Activated CD8-positive, alpha-beta memory T cell treated with anti-CD3 and anti-CD28 coated beads for 24 hours (primary cell): ENCODE measurements at places on chromosomes 16 and 17.
A peak's percentile ranks its signal among the peaks of the same experiment; 100 is the strongest.

DNA sequence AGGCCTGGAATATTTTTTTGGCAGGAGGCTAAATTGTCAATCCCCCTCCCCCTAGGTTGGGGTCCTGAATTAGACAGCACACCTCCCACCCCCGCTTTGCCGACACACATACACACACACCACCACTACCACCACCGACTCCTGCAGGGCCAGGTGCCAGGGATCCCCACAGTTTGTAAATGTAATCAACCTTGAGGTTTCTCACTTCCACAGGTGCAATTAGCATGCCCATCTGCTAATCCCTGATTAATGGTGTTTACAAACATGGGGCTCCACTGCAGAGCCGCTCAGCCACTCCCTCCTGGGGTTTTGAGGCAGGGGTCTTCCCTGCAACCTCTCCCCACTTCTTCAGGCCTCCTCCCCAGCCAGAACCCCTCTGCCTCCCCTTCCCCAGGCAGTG is 11.8 kb downstream of the MRM1 start:
- DNase-seq: no peak

DNA sequence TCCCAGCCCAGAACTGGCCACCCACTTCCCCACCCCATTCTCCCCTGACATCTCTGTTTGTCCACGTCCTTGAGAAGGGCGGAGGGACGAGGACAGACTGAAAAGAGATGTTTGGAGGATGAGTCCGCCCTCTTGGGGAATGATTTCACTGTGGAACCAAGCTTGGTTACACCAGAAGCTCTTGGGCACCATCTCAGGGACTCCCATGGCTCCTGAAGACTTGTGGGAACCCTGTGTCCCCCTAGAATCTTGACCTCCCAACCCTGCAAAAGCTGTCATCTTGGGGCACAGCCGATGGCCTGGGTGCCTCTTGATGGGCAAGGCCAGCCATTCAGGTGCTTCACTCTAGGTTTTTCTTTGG is 25.9 kb upstream of the LITAF start:
- no peak for DNase-seq

DNA sequence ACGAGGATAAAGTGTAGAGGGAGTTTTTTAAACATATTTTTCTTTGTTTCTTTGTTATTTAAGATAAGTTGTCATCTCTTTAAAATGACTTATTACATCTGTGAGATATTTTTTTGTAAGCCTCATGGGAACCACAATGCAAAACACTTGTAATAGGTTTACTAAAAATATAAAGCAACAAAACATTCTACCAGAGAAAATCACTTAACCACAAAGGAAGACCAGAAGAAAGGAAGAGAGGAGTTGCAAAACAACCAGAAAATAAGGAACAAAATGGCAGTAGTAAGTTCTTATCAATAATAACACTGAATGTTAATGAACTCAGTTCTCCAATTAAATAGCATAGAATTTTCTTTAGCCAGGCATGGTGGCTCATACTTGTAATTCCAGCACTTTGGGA is 22.9 kb downstream of the DHRS7B start:
- DNase-seq: no peak

- no peak for DNase-seq
Observed at GRCh38 chr17:4195306-4195705, 52.3 kb downstream of the CYB5D2 start.

GRCh38 chr16:84418056-84418849 is 49.9 kb downstream of the ATP2C2 start:
- DNase-seq: no peak

GRCh38 chr17:18033442-18034099 is 5.4 kb downstream of the ATPAF2 start:
- no peak for DNase-seq

DNA sequence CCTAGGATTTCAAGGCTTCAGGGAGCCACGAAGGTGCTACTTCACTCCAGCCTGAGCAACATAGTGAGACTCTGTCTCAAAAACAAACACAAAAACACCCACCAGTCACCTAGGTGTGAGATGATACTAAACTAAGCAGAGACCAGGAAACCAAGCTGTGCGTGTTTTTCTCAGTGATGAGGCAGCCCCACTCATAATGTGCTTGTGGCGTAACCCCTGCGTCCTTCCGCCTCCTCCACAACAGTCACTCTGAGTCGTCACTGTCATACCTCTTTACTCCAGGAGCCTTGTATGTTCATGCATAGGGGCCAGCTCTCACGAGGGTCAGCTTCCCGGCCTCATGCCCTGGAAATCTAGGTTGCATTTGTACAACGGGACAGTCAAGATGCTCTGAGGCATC is 31.1 kb upstream of the SLC47A1 start:
- no peak for DNase-seq

DNA sequence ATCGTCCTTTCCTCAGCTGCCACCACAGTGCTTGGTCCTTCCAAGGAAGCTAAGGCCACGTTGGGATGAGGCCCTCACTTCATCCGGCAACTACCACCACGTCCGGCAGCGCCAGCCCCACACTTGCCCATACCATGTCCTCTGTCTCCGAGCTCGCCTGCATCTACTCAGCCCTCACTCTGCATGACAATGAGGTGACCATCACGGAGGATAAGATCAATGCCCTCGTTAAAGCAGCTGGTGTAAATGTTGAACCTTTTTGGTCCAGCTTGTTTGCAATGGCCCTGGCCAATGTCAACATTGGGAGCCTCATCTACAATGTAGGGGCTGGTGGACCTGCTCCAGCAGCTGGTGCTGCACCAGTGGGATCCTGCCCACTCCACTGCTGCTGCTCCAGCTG is 44.9 kb downstream of the TTC19 start:
- DNase-seq: no peak

DNA sequence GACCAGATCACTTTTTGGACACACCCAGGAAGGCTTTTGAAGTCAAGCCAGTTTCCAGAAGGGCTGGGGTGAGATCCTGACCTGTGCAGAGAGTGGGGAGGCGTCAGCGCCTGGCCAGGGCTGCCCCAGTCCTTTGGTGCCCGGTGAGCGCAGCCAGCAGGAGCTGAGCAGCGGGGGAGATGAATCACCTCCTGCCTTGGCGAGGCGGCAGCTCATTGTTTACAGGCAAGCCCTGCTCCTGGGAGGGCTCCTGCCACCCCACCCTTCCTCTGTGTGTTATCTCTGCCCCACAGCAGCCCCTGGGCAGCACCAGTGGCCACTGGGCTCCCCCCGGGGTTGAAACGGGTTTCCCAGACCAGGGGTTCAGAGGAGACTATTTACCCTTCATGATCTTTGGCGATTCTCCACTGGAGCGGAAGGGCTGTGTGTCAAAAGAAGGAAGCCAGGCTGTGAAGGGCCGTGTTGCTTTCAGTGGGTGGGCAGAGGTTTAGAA is 14.1 kb upstream of the ITGB4 start:
- no peak for DNase-seq

- peak; percentile 55 for DNase-seq
Observed at GRCh38 chr17:73902416-73903181, 258.4 kb upstream of the SDK2 start.

GRCh38 chr16:27381974-27382855 is 19.8 kb upstream of the IL21R start:
- DNase-seq: peak; percentile 52

DNA sequence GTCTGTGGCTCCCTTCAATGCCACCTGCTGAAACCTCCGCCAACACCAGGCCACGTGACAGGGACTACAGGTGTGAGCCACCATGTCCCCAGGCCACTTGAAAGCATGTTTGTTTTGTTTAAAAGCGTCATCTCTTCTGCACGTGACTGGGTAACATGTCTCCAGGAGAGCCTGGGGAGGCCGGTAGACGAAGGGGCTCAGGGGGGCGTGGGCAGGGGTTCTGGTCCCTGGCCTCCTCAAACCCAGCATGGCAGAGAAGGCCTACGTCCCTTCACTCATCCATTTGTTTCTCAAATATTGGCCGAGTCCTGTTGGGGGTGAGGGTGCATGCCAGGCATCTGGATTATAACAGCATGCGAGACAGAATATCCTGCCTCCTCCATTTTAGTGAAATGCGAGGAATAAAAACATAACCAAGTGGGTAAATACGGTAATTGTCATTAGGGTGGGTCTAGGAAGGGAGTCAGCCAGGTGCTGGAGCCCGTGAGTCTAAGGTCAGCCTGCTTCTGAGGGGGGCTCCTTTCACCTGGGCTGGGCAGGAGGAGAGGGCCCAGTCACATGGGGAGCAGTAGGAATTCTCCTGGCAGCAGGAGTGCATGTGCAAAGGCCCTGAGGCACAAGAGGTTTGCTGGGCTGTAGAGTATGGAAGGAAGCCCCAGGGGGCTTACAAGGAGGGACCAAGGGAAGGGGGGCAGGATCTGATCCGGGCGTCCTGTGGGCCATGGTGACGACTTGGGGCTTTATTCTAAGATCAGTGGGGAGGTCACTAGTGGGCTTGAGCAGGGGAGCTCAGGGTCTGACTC is 26.8 kb upstream of the CIBAR2 start:
- no peak for DNase-seq

- DNase-seq: no peak
Observed at GRCh38 chr16:9095656-9096397, 4.4 kb downstream of the HAPSTR1 start.

DNA sequence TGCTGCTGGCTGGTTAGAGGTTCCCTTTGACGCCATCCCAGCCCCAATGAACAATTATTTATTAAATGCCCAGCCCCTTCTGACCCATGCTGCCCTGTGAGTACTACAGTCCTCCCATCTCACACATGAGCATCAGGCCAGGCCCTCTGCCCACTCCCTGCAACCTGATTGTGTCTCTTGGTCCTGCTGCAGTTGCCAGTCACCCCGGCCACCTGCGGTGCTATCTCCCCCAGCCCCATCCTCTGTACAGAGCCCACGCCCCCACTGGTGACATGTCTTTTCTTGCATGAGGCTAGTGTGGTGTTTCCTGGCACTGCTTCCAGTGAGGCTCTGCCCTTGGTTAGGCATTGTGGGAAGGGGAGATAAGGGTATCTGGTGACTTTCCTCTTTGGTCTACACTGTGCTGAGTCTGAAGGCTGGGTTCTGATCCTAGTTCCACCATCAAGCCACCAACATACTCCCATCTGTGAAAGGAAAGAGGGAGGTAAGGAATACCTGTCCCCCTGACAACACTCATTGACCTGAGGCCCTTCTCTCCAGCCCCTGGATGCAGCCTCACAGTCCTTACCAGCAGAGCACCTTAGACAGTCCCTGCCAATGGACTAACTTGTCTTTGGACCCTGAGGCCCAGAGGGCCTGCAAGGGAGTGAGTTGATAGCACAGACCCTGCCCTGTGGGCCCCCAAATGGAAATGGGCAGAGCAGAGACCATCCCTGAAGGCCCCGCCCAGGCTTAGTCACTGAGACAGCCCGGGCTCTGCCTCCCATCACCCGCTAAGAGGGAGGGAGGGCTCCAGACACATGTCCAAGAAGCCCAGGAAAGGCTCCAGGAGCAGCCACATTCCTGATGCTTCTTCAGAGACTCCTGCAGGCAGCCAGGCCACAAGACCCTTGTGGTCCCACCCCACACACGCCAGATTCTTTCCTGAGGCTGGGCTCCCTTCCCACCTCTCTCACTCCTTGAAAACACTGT is 11.3 kb downstream of the CX3CL1 start:
- DNase-seq: no peak

GRCh38 chr16:79154086-79154485 is 446.5 kb downstream of the MAF start:
- DNase-seq: no peak

DNA sequence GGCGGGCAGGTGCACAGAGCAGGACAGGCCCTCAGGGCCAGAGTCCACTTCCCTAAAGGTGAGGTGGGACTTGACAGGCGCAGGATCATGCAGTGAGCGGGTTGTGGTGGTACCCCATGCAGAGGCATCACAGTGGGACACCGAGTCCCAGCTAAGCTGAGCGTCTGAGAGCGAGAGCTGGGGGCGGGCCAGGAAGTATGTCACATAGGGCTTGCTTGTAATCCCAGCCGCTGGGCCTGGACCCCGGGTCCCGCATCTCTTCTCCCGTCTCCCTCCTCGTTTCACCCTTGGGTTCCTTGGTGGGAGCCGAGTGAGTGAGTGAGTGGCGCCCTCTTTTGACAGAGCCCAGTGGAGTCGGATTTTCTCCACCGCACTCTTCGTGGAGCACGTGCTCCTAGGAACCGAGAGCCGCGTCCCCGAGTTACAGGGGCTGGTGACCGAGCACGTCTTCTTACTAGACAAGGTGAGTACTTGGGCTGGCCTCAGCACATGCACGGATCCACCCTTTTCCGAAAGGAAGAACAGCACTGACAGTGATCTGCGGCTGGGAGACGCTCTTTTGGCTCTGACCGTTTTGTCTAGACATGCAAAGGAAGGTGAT is 50.8 kb upstream of the ENDOV start:
- DNase-seq: no peak

GRCh38 chr17:50952013-50952412 is 85.9 kb upstream of the TOB1 start:
- DNase-seq: peak; percentile 45

GRCh38 chr17:59642565-59642964 is 22.9 kb downstream of the CLTC start:
- DNase-seq: no peak

- DNase-seq: no peak
Observed at GRCh38 chr17:66950325-66950724, 14.2 kb upstream of the CACNG4 start.

DNA sequence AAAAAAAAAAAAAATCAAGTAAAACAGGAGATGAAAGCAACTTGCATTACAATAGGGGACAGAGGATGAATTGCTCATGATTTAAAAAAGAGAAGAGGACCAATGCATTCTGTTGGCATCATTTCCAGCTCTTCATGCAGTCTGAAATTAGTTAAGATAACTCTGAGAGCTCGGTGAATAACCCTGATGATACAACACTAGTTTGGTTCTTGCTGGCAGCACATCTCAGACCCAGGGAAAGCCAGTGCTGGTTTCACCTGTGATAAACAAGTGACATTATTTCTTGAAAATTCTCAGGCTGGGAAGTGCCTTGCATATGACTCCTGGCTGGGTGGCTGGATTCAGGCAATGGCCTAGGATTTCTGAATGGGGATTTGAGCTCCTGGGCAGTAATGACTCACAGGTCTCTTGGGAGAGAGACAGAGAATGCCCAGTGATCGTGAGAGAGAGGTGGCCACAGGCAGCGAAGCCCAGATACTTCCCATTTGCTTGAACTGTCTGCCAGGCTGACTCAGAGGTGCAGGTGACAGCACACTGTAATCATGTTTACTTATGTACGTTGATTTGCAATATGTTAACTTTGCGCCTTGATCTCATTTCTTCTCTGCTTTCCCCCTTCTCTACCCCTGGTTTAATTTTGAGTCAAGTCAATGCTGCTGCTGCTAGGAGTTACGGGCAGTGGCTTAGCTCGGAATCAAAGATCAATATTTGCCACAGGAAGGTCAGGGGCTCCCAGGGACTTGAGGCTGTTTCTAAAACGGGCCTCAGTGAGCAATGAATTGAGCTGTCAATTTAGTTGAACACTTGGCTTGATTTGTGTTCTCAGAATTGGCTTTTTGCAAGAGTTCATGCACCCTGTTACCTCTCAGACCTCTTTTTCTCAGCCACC is 27.1 kb downstream of the ARSG start:
- no peak for DNase-seq

GRCh38 chr17:3005696-3006095 is 57.7 kb downstream of the OR1D5 start:
- DNase-seq: no peak

DNA sequence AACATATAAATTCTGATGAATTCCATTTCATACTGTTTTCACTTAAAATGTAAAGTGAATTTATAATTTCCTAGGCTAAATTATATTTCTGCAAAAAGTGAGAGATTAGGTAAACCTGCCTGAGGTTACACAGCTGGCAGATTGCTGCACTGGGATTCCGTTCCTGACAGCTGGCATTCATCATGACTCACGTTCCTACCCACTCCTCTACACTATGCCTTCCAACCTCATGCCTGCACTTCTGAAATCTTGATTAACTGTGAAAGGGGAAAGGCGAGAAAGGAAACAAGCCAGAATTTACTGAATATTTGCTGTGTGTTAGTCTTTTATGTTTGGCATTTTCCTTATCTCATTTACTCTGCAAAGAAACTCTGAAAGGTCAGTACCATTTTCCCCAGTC is 73.3 kb upstream of the MON1B start:
- DNase-seq: no peak
